D341Med (cell line): ENCODE measurements at places on chromosomes 1 and 21.

GRCh38 chr21:41987310-41987709, 22.9 kb downstream of the ZBTB21 start:
- DNase-seq: no peak

DNA sequence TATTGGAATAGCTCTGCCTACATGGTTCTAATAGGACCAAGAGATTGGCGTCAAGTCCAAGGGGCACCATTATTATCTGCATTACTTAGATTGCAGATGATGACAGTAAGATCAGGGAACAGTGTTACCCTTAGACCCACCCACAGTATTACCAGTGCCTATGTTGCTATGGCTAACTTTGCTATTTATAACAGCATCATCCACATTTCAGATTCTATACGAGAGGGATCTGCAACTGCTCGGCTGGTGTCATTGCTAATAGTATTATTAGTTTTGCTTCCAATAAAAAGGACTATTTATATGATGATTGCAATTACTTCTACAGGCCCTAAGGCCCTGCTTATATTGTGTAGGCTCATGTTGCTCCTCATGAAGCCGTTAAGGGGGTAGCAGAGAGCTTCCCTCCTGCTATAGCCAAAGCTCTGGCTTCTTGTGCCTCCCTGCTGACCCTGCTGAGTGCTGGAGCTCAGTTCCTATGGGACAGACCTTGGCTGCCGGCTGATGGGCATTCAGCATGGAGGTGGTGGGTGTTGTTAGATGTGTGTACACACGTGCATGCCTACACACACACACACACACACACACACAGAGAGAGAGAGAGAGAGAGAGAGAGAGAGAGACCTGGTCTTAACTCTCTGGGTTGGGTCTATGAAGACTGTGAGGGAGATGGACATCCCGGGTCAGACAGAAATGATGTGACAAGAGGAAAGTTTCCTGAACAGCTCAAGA, 1.3 kb downstream of the BCAN start:
- no peak for DNase-seq

- DNase-seq: no peak
Measured at GRCh38 chr1:207902566-207902965, 8.4 kb downstream of the CD34 start.

DNA sequence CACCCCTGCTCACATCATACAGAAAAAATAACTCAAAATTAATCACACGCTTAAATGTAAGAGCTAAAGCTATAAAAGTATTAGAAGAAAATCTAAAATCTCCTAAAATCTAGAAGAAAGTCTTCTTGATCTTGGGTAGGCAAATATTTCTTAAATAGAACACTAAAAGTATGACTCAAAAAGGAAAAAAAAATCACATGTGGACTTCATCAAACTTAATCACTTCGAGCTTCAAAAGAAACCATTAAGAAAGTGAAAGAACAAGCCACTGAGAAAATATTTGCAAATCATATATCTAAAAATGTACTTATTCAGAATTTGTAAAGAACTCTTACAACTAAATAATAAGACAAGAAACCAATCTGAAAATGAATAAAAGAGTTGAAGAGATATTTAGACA, 32.7 kb downstream of the LRRC52 start:
- no peak for DNase-seq

- no peak for DNase-seq
Measured at GRCh38 chr1:79042539-79042938, 36.0 kb upstream of the ADGRL4 start.

- no peak for DNase-seq
Measured at GRCh38 chr1:227919906-227920305, 27.8 kb downstream of the WNT9A start.

- no peak for DNase-seq
Measured at GRCh38 chr1:223036479-223036845, 106.6 kb downstream of the TLR5 start.

DNA sequence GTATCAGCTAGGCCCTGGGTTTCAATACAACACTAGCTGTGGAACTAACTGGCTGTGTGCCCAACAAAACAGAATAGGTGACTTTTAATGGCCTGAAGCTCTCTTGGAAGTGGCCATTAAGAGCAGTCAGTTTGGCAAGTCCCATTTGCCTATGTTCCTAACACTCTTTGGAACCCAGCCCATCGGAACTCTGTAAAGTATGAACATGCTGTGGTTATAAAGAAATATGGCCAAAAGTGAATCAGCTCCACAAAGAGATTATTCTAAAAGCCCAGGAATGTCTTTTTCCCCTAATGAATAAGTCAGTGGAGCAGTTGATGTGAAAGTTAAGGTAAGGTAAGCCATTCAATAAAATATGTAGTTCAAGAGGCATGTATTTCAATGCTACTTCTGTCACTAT, 223.7 kb upstream of the ADAMTS5 start:
- no peak for DNase-seq

DNA sequence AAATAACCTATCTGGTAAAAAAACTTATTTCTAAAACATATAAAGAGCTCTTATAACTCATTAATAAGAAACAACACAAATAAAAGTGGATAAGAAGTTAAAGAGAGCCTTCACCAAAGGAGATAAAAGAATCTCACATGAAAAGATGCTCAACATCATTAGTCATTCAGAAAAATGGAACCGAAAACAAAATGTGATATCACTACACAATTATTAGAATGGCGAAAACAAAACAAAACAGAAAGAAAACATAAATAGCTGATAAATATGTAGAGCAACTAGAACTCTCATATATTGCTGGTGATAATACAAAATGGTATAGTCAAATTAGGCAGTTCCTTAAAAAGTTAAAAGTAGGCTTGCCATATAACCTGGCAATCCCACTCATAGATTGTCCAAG, 1109.3 kb downstream of the PLA2G4A start:
- DNase-seq: no peak

- no peak for DNase-seq
Measured at GRCh38 chr1:37879865-37880264, 20.5 kb upstream of the MTF1 start.
